ENCODE measurements at places on chromosomes 6 and 20.
A peak's percentile ranks its signal among the peaks of the same experiment; 100 is the strongest.

- DNase-seq: no peak
Observed at GRCh38 chr20:53957451-53958172, 112.8 kb downstream of the BCAS1 start.

- peak; percentile 63 for DNase-seq
Observed at GRCh38 chr6:7150381-7151064, 42.8 kb downstream of the RREB1 start.

- no peak for DNase-seq
Observed at GRCh38 chr6:6604015-6604414, 15.5 kb downstream of the LY86 start.

DNA sequence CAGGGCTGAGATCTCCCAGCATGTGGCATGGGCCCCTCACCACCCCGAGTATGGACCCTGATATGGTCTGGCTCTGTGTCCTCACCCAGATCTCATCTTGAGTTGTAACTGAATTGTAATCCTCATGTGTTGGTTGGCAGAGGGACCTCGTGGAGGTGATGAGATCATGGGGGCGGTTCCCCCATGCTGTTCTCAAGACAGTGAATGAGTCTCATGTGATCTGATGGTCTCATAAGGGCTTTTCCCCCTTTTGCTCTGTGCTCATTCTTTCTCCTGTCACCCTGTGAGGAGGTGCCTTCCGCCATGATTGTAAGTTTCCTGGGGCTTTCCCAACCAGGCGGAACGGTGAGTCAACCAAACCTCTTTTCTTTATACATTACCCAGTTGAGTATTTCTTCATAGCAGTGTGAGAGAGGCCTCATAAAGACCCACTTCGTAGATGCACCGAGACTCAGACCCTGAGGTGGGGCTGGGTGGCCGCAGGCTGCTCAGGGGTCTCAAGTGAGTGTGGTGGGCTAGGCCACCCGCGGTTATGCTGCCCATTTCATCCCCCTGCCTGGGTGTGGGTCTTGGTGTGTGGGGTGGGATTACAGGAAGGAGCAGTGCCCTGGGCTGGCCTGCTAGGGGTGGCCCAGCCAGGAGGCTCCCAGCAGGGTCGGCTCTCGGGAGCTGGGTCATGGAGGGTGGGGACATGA, 26.2 kb upstream of the GATA5 start:
- DNase-seq: no peak

DNA sequence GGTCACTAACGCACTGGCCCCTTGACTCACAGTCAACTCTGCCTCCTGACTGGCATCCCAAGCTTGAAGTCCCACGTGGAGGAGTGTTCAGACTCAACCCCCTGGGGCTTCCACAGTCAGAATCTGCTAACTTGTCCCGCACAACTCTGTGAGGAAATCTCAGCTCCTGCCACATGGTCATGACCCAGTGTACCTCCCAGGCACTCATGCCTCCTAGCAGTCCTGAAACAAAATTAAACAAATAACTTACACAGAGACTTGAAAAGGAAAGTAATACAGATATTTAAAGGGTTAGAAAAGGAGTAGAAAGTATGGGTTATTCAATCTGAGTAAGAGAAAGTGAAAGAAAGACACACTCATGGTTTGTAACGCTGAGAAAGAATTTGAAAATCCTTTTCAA, 134.9 kb downstream of the GMDS start:
- no peak for DNase-seq

- no peak for DNase-seq
Observed at GRCh38 chr6:82553863-82554531, 190.4 kb downstream of the TPBG start.

DNA sequence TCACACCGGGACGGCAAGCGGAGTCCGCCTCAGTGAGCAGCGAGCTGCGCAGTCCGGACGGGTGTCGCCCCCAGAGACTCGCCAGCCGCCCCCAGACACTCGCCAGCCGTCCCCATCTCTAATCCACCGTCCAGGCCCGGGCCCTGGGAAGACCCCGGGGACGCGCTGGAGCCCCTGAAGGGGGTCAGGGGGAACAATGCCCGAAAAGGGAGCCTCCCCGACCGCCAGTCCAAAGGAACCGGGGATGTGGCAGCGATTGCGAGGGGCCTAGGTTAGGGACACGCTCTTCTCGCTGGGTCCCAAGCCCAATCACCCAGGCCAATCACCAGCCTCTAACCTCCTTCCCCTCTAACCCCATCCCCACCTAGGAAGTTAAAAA, 33.1 kb downstream of the TFAP2A start:
- no peak for DNase-seq

DNA sequence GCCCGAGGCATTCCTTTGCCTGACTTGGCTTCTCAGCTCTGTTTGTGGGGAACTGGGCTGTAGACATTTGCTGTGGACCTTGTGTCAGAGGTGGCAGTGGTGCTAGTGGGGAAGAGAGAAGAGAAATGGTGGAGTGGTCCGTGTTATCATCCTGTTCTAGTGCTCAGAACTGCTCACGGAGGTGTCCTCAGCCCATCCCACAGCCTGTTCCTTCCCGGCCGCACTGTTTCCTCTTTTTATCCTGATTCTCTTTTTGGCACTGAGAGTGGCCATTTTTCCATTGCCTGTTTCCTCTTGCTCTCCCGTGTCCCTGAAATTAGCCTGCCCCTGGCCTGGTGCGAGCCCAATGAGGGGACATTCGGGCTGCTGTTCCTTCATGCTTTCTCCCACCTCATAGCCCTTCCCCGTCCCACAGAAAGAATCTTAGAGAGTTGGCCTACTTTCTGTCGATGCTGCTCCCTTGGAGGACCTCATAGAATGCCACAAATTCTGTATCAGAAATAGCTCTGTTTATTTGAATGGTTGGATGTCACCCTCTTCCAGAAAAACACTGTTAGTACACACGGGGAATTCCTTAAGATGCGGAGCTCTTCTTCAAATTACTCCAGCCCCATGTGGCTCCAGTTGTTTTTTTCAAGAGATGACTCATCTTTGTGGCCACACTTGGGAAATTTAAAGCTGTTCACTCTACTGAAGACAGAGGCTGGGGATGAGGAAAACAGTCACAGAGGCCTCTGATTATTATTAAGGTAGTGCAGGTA, 26.1 kb downstream of the FARS2 start:
- no peak for DNase-seq

DNA sequence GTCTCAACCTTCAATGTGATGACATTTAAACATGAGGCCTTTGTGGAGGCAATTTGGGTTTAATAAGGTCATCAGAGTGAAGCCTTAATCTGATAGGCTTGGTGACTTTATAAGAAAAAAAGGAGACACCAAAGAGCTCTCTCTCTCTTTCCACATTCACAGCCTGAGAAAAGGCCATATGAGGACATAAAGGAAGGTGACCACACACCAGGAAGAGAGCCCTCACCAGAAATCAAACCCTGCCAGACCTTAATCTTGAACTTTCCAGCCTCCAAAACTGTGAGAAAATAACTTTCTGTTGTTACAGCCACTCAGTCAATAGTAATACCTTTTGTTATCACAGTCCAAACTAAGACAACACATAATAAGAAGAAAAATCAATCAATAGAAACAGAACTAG, 47.7 kb downstream of the COL12A1 start:
- DNase-seq: no peak

DNA sequence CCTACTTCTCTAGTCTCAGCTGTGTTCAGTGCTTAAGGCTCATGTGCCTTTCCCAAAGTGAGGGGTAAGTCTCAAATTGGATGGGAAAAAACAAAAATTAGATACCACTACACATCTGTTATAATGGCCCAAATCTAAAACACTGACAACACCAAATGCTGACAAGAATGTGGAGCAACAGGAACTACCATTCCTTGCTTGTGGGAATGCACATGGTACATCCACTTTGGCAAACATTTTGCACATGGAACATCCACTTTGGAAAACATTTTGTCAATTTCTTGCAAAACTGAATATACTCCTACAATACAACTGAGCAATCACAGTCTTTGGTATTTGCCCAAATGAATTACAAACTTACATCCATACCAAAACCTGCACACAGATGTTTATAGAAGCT, 109.3 kb downstream of the TENT5A start:
- DNase-seq: no peak

- no peak for DNase-seq
Observed at GRCh38 chr6:104718672-104719071, 141.0 kb downstream of the HACE1 start.

DNA sequence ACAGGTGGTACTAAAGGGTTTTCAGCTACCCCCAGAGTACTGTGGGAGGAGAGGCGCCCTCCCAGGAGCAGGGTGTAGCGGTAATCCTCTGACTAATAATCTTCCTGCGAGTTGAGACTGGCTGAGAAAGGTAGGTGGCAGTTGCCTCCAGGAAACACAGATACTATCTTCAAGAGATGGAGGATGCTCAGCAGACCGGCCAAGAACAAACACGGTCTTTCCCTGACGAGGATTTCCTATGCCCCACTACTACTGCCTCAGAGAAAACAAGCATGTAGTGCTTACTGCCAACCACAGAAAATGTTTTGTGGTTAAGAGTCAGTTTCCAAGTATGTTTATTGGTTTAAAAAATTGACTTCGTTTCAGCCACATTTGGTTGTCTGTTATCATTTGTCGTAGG, 26.8 kb downstream of the C6orf89 start:
- no peak for DNase-seq

DNA sequence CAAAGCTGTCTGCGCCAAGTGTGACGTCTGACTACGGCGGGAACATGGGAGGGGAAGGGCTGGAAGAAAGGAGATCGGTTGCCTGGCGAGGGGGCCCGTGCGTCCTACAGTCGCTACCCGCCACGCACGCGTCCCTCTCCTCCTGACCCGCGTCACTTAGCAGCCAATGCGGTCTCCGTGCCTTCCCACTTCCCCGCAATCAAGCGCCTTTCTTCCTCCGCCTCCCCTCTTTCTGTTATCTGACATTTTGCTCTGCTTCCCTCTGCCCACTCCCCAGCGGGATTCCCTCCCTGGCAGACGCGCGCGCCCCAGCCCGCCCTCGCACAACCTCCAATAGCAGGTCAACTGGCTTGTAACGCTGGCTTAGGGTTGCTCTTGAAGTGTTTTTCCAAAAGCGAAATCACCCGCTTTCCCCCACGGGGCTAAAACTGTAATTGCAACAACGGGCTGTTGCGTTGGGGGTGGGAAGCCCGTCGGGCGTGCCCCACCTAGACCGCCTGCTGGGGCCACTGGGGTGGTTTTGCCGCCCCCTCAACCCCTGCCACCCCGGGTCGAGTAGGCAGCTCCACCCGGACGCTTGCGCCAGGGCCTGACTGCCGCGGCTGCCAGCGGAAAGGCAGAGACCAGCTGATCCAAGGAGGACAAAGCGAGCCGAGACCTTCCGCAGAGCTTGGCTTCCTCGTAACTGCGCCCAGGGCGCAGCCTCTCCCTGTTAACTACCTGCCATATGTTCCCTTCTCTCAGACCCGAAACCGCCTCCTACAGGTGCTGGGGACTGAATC, 6.2 kb upstream of the SOX4 start:
- peak; percentile 85 for DNase-seq
